ENCODE measurements at places on chromosomes 12 and 14. TPM values are rescaled to one million over a fixed set of nuclear protein-coding genes. Genes with fewer than 3 reads are reported as not detected.

DNA sequence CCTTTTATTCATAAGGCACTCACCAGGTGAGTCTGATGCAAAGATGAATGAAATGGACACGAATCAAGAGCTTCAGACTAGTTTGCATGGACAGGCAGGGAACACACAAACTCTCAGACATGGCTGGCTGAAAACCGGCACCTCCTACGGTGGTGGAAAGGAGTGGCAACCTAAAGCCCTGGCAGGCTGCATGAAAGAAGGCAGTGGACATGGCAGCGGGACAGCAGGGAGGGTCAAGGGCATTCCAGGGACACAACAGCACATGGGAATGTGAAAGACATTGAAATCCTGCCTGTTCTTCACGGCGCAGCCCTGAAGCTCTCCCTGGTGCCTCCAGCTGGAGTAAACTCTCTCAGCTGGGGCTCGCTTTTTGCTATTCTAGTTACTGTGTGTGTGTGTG is 16.6 kb upstream of the LRTM2 start:
- DNase-seq: no peak

The PAH gene
- total RNA-seq: not detected

DNA sequence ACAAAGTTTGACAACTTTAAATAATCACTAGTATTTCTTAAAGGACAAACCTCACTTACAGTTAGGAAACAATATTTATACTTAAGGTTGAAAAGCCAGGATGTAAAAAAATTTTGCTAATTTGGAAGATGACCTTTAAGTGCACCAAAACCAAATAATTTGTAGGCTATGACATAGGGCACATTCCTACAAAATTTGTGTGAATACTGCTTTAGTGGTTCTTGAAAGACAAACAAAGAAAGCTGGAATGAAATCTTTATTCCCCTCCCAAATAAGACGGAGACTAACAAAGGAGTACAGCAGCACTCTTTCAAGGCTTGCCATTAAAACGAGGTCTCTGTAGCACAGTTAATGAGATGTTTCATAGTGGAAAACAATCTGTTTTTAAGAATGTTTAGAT is 45.6 kb downstream of the MSRB3 start:
- no peak for DNase-seq

DNA sequence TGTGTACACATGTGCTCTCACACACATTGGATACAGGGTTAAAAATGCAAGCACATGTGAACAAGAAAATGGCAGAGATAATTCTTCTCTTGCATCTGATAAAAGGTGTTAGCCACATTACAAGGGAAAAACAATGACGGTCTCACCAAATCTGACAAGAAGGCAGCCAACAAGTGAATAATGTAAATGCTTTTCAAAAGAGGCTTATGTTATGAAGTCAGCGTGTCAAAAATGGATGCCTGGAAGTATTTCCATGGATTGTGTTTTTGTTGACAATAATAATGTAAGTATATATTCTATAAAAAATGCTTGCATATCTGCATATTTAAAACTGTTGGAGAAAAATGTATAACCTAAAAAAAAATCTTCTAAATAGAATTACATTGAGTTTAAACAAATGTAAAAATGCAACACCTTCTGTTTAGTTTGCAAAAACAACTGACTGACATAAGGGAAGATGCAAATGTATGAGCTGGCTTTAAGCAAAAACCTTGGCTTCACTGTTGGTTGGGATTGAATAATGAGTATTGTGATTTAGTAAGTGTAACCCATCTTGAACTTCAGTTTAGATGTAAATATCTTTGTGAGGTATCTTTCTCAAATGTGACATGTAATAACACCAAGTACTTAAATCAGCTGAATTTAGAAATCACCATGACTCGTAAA is 424.9 kb downstream of the PDZRN4 start:
- no peak for DNase-seq

DNA sequence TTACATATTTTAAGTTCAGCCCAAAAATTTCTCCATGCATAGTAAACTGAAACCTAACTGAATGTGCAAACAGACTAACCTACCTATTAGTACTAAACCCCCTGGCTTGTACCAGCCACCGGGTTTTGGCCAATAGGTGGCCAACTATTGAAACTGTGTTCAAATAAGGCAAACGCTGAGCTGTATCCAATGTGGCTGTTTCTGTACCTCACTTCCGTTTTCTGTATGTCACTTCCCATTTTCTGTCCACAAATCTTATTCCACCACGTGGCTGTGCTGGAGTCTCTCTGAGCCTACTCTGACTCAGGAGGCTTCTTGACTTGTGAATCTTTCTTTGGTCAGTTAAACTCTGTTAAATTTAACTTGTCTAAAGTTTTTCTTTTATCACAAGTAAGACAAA is 6.0 kb upstream of the FBXO34 start:
- DNase-seq: peak; percentile 30

The KITLG gene
- total RNA-seq: 0.14 TPM

DNA sequence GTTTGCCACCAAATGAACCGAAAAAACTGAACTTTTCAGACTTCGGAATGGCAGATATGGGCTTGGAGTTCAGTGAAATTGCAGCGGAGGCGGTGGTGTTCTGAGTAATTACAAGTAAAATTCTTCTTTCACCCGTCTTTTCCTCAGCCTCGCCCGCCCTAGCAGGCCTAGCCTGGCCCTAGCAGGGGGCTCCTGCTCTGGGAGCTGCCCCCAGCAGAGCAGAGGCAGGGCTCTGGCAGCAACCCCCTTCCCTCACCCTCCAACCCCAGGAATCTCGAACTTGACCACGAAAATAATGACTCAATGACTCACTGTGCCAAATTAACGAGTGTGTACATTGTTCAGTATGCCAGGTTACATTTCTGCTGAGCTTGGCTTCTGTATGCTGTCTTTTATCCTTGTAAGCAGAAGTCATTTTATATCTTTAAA is 1.1 kb downstream of the PAPLN start:
- DNase-seq: peak; percentile 37

- DNase-seq: no peak
These were observed 19.0 kb downstream of the EML1 start for GRCh38 chr14:99812096-99812750.

The C14orf180 gene
- not detected for total RNA-seq

DNA sequence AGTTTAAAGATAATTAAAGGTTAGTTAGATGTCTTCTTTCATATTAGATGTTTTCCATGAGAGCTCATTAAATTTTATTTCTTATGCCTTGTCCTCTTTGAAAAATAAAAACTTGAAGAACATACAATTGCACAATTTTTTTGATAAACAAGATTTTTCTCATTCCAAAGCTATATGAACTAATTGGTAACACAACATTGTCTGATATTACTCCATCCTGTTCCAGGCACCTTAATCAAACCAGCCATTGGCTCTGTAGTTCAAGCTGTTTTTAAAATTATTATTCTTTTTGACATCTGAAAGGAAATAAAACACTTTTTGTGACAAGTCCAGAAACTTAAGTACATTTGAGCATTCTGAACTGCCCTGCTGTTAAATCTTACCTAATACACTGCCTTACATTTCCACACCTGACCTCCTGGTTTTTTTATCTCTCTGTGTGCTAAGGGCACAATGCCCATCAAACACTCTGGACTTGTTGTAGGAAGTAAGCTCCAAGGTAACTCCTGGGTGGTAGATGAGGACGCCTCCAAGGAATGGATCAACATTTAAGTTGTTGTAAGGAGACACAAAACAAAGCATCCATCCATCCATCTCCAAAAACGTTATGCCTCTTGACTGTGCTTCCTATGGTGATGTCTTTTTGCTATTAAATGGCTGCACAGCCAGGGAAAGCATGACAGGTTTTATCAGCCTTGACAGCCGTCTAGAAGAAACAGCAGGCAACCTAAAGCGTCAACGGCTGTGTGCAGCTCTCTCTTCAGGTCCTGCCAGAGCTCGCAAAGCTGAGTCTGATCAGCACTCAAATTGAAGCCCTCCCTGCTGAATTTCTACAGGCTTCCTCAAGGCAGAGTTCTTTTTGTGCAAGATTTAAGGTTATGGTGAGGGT is 449.9 kb upstream of the FLRT2 start:
- DNase-seq: no peak

Measured in activated CD4-positive, alpha-beta T cell treated with anti-CD3 and anti-CD28 coated beads for 36 hours (primary cell).